ENCODE measurements at places on chromosomes 1 and 21.

- no peak for DNase-seq
These were observed 14.0 kb upstream of the PRDM16 start for GRCh38 chr1:3055051-3055450.

DNA sequence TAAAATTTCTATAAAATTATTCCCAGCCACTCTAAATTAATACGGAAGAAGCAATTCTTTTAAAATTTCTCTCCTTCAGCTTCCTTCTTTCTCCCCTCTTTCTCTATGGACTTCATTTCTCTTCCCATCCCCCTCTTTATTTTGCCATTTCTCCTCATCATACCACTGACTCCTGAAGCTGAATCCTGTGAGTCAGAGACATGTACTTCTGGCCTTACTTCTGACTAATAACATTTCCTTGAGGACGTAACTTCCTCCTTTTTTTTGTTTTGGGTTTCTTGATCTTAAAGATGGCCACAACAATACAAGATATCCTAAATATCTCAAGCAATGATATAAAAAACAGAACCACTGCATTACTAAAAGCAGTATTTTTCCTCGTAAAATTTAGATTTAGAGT is 63.6 kb upstream of the DENND1B start:
- peak; percentile 14 for DNase-seq

- DNase-seq: no peak
These were observed 266.2 kb downstream of the FOXD2 start for GRCh38 chr1:47703981-47704596.

DNA sequence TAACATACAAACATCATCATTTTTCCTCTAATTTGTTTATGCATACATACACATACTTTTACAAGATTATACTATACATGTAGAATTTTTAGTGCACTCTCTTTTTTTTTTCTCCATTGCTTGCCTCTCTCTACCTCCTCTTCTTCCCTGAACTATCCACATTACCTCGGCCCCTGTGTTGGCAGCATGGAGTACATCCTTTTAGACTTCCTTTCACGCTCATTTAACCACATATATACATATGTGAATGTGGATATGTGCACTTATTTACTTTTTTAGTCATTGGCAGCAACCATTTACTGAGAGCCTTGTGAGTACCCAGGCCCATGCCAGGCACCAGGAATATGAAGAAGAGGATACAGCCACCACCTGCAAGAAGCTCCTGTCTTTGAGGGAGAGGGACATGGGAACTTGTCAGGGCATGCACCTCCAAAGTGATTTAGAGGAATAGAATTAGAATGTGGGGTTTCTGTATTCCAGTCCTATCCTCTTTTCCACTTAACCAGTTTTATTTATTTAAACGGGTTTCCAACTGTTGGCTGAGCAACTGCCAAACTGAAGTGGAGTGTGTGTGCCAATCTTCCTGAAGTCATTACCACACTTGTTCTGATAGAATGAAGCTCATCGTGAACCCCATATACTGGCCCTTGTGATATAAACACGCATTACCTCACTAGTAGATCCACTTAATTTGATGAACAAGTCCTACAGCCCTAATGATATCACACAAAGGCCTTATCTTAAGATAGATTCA is 212.6 kb downstream of the TNR start:
- DNase-seq: no peak

DNA sequence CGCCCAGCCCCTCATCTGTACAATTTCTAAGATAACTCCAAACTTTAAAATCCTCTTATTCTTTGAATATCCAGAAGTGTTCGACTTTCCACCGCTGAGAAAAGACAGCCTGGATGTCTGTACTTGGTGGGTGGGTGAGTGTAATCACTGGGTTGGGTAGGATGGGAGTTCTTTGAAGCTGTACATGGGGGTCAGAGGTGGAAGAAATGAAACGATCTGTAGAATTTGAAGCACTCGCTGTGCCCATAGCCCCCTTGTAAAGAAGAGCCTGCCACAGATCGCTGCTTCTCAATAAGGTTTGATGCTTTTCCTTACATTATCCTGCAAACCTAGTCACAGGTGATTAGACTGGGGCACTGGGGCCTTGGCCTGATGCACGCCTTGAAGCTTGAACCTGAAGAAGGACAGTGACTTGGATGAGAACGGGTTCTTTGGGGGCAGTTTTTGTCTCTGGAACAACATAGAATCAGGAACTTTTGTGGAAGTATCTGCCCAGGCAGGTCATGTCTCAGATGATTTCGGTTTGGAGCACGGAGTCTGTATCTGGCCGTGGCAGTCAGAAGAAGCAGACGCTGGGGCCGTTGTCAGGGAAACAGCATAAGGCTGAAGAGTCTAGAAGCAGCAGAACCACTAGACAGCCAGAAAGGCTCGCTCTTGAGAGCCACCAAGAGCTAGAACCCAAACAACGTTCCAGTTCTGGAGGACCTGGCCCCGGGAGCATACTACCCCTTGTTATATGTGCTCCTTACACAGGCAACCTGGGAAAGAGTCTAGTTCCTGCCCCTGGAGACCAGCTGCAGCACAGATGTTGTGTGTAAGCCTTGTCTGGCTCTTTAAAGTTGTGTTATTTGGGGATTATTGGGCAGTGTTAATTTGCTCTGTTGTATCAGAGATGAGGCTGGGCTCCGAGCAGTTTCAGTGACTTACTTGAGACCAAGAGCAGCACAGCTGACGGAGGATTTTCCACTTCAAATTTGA is 45.1 kb upstream of the SCCPDH start:
- no peak for DNase-seq

DNA sequence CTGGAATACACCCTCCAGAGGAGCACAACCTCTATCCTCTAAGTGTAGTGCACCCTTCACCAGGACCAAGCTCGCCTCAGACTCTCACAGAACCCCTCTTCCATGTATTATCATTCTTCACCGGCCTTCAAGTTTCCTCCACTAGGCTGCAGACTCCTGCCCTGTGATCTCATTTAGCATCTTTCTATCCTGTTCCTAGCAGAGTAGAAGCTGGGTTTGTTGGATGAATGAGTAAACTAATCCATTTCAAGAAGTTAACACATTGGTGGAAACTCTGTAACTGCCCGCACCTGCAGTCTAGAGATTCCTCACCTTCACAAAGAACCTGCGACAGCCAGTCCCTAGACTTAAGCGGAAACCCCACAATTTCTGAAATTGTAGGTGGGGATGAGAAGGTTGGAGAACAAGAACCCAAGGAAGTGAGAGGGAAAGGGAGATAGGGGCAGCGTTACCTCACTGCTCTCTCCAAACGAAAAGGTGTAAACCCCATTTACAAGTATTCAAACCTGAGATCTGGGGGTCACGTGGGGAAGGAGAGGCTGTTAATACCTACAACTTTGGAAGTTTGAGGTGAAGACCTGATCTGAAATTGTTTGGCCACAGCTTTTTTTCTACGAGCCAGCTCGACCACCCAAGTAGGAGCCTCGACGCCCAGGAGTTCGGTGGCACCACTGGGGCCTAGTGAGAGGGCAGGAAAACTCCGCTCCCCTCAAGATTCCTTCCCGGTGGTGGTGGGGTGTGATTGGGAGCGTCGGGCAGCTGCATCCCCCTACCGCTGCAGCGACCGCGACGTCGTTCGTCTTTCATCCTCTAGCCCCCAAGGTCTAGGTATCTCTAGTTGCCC is 1.2 kb downstream of the PTPN14 start:
- DNase-seq: peak; percentile 26
